ENCODE measurements at places on chromosomes 1 and 21.

GRCh38 chr1:43805340-43805739, 98.0 kb downstream of the ST3GAL3 start:
- DNase-seq, result no peak

DNA sequence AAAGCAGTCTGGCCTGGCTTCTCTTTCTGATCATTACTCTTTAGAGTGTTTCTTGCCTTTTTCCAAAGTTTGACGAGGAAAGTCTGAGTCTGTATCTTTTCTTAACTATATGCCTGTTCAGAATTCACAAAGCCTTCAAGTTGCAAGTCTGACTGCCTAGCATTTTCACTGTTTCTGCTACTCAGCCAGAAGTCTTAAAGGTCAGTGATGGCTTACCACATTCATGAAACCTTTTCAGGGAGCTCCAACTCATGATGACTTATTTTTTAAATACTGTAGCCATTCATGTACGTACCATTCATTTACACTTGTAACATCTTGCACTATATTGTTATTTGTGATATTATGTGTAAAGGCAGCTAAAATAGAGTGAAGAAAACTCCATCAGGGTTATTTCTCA, 58.2 kb downstream of the TNFSF4 start:
- DNase-seq, result no peak

DNA sequence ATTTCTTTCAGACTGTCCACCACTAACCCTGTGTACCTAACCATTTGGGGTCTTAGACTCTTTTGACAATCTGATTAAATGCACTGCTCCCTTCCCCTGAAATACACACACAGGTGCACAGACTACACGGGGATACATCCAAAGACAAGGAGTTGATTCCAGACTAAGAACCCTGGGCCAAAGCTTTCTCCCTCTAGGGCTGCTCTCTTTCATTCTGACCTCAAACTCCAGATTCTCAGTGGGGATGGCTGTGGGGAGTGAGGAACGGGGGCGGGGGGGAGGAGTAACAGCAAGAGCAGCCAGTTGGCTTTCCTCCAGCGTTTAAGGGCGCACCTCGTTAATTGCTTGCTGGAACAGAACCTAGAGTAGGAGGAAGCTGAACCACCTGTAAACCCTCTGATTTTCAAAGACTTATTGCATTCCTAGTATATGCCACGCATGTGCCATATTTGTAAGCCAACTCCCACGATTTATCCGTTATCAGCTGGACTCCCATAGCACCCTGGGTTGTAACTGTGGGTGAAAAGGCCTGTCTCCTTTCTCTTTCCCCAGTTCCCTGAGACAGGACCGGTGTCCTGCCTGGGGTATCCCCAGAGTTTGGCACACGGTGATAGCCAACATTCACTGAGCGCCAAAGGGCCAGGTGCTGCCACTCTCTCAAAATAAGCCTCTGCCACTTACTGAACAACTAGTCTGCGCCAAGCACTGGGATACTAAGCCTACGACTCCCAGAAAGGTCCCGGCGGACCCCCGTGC, 920 bp downstream of the MTHFR start:
- no peak for DNase-seq

DNA sequence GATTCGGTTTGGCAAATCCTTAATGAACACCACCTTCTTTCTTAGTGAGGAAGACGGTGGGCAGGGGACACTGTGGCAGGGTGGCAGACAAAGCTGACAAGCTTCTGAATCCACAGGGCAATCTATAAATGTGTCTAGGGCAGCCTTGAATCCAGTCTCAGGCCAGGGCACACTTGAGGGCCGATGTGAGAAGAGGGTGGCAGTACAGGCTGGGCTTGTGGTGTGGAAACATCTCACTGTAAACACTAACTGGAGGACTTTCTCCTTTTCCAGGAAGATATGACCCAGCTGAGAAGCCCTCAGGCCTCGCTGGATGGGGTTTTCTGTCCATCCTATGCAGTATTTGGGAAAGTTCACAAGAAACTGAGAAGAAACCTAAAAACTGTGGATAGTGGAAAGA, 46.5 kb downstream of the PKP1 start:
- DNase-seq, result no peak

DNA sequence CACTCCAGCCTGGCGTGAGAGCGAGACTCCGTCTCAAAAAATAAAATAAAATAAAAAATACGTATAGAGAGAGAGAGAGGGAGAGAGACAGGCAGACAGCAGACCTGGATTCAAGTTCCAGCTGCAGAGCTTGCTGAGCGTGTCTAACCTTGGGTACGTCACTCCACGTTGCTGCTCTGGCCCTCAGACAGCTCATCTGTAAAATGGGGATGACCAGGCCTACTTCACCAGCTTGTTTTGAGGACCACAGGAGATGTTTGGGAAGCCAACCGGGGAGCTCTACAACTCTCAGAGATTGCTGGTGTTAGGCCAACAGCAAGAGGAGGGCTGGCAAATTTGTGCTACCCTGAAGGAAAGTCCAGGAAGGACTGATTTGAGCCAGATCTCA, 499 bp upstream of the TRAF5 start:
- DNase-seq, result no peak

DNA sequence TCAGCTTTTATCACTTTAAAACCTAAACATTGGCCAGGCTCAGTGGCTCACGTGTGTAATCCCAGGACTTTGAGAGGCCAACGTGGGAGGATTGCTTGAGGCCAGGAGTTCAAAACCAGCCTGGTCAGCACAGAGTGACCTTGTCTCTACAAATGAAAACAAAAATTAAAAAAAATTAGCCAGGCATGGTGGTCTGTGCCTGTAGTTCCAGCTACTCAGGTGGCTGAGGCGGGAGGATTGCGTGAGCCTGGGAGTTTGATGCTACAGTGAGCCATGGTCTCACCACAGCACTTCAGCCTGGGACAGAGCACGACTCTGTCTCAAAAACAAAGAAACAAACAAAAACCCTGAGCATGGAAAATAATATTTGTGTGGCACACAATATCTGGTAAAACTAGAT, 143.5 kb upstream of the HNRNPU start:
- no peak for DNase-seq

GRCh38 chr1:1794999-1795398, 16.7 kb upstream of the NADK start:
- no peak for DNase-seq

DNA sequence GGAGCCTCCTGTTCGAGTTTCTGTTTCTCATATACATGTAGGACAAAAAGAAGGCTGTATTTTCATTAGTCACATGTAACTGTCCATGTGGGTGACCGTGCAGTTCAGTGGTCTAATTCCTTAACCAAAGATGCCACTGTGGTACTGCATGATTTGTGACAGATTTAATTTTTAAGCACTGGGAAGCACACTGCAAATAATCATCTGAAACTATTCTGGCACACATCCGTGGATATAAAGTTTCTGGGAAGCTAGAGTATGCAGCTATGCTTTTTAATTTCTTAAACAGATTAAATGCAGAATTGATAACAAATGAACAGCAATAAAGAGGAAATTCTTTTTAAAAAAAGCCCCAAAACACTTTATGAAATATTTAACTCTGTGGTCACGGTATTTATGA, 254.8 kb downstream of the LMO4 start:
- DNase-seq, result no peak

All from SJSA1 (cell line).